Stimulated activated naive CD4-positive, alpha-beta T cell treated with Interleukin-2 at 50 U/mL for 16 hours (primary cell): ENCODE measurements at places on chromosomes 3 and 15.

GRCh38 chr3:163490119-163490518 is 1588.2 kb downstream of the SI start:
- DNase-seq: no peak

- no peak for DNase-seq
These were observed 3.1 kb upstream of the PTH1R start for GRCh38 chr3:46874430-46874829.

- no peak for DNase-seq
These were observed 60.6 kb upstream of the GCNT3 start for GRCh38 chr15:59550956-59551355.

- DNase-seq: no peak
These were observed 193.6 kb downstream of the EPHA3 start for GRCh38 chr3:89300981-89301380.

DNA sequence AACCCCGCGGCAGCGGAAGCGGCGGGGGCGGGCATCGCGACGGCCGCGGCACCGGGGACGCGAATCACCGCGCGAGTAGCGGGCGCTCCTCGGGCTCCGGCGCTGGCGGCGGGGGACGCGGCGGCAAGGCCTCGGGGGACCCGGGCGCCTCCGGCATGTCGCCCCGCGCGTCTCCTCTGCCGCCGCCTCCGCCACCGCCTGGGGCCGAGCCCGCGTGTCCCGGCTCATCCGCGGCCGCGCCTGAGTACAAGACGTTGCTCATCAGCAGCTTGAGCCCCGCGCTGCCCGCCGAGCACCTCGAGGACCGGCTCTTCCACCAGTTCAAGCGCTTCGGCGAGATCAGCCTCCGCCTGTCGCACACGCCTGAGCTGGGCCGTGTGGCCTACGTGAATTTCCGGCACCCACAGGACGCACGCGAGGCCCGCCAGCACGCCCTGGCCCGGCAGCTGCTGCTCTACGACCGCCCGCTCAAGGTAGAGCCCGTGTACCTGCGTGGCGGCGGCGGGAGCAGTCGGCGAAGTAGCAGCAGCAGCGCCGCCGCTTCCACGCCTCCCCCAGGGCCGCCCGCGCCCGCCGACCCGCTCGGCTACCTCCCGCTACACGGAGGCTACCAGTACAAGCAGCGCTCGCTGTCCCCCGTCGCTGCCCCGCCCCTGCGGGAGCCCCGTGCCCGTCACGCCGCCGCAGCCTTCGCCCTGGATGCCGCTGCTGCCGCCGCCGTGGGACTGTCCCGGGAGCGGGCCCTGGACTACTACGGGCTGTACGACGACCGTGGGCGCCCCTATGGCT is 675 bp downstream of the RBM15B start:
- DNase-seq: peak; percentile 52

GRCh38 chr3:18483226-18483625 is 58.1 kb upstream of the SATB1 start:
- no peak for DNase-seq

GRCh38 chr15:25664761-25665160 is 198.4 kb downstream of the ATP10A start:
- DNase-seq: no peak

DNA sequence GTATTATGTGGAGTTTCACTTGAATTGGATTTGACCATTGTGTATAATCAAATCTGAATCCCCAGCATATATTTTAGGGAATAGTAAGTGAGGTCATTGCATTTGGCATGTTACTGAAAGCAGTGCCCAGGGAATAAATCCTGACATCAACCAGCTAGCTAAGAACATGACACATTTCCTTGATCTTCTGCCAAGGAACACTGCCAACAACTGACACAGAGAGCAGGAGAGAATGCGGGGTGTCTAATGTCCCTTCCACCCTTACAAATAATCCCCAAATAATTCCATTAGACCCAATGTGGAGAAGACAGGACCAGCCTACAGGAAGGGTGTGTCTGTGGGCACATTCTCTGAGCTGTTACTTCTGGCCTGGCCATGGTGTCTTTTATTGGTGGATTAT is 30.6 kb upstream of the UBE3A start:
- no peak for DNase-seq

DNA sequence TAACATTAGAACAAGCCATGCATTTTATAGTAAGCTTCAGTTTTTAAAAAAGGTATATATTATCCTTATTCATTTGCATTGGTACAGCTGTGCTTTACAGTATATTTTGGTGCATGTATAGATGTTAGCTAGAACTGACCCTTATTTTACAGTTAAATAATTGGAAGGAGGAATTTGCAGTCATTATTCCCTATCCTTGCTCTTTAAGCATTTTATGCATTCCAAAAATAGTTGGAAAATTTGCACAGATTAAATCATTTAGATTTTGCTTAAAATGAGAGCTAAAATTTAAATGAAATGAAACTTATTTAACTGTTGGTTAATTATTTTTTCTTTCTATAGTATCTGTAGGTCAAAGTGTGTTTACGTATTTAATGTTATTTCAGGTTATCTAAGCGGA is 667.1 kb downstream of the NAALADL2 start:
- DNase-seq: no peak

- peak; percentile 61 for DNase-seq
These were observed 83.8 kb upstream of the PPIB start for GRCh38 chr15:64246364-64247189.

GRCh38 chr15:89078851-89079810 is 9.1 kb upstream of the ABHD2 start:
- no peak for DNase-seq

- peak; percentile 49 for DNase-seq
These were observed 37.6 kb downstream of the VIPR1 start for GRCh38 chr3:42539871-42540714.

DNA sequence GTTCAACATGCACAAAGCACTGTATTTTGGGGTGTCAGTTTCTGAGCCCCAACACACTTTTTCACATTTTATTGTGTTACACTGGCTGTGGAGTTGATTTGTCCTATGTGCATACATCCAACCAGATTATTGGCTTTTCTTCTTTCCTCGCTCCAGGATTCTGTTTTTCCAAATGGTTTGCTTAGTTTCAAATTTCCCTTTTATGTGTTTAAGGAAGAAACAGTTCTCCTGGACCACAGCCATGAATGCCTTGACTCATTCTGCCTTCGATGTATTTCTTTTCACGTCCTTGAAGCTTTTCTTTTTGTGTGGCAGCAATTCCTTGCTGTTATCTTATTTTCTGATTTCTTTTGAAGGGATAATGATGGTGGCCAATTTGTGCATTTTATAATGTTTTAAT is 53.8 kb downstream of the CACNA2D3 start:
- DNase-seq: no peak

DNA sequence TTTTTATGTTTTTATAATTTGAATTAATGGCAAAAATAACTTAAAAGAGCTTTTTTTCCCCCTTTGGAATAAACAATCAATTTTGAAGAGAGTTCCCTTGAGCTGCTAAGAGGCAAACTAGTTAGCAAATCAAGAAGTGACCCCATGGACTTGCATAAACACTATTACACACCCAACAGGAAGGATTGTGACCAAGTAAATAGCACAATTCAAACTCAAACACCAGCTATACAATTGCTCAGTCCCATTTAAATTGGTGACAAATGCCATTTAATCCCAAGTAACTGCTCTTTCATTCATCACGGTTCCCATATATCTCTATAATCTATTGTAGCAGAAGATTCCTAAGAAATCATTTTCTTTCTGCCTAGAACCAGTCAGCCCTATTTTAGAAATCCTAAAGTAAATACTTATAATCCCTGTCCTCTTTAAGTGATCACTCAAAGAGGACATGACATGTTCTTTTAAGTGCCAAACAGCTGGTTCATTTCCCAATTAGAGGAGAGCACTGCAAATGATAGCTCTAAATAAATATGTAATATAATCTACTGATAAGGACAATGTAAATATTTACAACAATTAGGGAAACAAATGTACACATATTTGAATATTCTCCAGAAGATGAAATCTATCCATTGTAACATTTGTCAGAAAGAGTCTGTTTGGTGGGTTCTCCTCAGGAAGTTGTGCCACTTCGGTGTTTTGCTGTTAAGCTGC is 137.8 kb upstream of the ADAMTS9 start:
- no peak for DNase-seq

- DNase-seq: no peak
These were observed 32.9 kb upstream of the APOD start for GRCh38 chr3:195616681-195617080.

DNA sequence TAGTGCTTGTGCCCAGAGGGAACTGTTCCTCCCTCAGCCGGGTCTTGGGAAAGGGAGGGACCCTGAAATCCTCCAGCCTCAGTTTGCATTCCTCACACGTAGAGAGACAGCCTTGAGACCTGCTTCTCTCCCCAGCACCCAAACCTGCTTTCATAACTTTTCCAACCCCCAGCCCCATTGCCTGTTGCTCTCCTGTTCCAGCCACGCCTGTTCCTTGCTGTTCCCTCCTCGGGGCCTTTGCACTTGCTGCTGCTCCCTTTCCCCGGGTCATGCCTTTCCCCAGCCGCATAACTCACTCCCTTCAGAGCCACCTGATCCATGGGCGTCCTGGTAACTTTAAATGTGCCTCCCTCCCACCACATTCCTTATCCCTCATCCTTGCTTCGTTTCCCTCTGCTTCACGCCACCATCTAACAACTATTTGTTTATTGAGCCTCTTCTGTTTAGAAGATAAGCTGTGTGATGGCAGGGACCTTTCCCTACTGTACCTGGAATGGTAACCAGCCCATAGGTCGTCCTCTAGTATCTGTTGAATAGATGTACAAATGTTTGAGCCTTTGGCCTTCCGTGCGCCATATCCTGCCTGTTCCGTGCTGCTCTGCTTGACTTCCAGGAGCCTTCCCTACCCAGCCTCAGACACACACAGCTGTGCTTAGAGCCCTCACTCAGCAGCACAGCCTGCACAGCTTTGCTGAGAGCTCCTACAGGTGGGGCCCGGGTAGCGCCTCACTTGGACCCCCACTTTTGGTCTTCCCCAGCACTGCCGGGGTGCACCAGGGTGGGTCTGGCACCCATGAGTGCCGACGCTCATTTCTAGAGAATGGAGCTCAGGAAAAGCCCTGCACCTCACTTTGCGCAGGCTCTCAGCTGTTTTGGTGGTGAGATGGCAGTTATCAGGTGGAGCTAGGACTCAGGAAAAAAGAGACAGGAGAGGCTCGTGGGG is 60.2 kb downstream of the SCN5A start:
- no peak for DNase-seq

- no peak for DNase-seq
These were observed 16.6 kb downstream of the GUCA1C start for GRCh38 chr3:108936924-108937689.

GRCh38 chr3:25086721-25087120 is 341.3 kb upstream of the RARB start:
- no peak for DNase-seq

DNA sequence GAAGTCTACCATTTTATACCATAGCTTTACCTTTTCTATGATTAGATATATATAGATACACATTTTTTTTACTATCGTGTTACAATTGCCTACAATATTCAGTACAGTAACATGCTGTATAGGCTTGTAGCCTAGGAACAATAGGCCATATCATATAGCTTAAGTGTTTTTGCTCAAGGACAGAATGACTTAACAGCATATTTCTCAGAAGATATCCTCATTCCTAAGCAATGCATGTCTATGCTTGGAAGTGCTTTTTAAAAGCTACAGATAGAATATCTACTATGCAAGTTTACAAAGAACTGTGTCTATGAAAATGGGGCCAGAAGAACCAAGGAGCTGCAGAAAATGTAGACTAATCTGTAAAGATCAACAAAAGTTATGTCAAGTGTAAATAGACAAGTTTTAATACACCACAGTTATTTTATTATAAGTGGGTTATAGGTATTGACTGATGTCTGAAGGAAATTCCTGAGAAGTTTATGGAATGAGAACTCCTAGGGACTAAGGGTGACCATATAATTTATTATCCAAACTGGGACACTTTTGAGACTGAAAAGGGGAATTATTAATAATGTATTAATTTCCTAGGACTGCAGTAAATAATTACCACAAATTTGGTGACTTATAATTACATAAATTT is 138.7 kb upstream of the TGFBR2 start:
- no peak for DNase-seq

- no peak for DNase-seq
These were observed 37.7 kb upstream of the SEC61A1 start for GRCh38 chr3:128014548-128014947.

GRCh38 chr3:87949879-87950208 is 109.0 kb downstream of the CGGBP1 start:
- no peak for DNase-seq

DNA sequence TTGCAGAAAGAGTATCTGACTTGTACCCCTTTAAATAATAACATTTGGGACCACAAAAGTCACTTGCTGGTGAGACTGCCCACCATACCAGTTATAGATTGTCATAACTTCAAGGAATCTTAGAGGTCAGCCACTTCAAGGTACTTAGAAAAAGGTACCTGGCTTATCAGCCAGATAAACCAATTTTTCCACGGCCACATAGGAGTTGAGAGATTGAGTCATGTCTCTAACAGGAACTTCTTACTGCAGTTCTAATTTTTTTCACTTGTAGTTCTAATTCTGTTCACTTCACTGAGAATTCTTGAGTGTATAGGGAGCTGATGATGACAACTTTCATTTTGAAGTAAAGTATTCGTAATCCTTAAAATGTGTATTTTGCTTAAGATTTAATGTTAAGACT is 317.1 kb upstream of the CBLB start:
- no peak for DNase-seq

DNA sequence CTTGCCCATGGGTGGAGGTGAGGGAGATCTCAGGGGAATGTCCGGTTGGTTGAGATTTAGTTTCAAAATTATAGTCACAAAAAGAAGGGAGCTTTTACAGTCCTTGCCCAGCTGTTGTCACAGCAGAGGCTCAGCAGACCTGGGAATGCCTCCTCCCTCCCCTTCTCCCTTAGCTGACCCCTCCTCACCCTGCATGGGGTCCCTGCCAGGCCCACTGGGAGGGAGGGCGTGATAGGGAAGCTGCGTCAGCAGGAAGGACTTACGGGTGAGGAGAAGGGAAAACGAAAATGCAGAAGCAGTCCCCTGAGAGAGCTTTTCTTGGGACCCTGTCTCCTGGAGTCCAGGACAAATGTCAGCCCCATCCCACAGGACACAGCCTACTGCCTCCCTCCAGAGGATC is 18.9 kb downstream of the SCN5A start:
- no peak for DNase-seq

- no peak for DNase-seq
These were observed 165.0 kb downstream of the ABHD5 start for GRCh38 chr3:43855674-43856299.
